Activated CD8-positive, alpha-beta memory T cell treated with anti-CD3 and anti-CD28 coated beads for 48 hours (primary cell): ENCODE measurements at places on chromosomes 6 and 20.

GRCh38 chr6:147528511-147529145 is 20.1 kb downstream of the SAMD5 start:
- DNase-seq = no peak

- no peak for DNase-seq
Measured at GRCh38 chr20:22579119-22579427, 5.3 kb downstream of the FOXA2 start.

- no peak for DNase-seq
Measured at GRCh38 chr6:27684264-27685211, 211.6 kb upstream of the ZNF184 start.

DNA sequence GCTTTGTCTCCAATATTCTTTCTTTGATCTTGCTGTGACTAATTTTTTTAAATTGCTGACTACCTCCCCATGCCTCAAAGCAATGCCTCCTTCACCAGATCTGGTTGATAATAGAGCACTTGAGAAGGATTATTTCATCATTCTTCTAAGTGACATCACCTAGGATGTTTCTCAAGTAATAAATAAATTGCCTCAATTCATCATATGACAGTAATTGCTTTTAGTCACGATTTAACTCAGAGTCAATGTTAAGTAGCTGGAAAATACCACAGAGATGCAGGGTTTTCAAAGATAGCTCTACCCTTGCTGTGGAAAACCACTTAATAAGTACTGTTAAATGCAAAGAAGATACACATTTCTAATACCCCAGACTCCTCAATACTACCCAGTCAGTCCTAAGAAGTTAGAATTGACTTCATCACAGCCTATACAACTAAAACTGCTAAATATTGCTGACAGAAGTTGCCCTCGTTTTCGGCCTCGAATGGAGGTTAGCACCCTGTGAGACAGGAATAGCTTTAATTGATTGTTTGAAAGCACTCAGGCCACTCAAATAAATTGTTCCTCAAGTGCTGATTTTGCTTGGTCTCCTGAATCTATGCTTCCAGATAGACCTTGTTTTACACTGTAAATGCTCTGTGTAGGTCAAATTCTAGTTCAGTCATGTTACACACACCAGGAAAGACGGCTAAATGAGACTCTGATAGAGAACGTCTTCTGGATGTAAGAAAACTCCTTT is 640.6 kb upstream of the CHD6 start:
- DNase-seq = no peak

- peak; percentile 52 for DNase-seq
Measured at GRCh38 chr20:63272105-63273058, at the start of gene ARFGAP1. Gene ARFGAP1, plus strand, starts transcription at chr20:63272813. Its CDS starts 2,768 bp downstream, at chr20:63275581.

- no peak for DNase-seq
Measured at GRCh38 chr20:751761-752160, 16.5 kb downstream of the SLC52A3 start.

GRCh38 chr20:4574356-4574690 is 147.4 kb upstream of the PRND start:
- no peak for DNase-seq

DNA sequence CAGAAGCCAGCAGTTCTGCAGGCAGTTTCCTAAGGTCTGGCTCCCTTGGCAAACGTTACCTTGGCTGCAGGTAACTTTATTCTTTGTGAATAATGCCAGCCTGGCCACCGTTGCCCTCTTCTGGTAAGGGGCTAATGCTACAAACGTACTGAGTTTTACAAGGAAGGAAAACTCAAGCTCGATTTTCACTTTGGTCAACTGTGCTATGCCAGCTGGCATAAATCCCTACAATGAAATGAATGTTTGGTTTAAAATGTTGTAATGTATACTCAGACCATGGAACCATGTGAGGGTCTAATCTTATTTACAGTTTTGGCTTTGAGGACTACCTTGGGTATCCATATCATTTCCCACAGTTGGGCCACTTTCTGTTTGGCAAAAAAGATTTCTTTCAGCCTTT is 101.4 kb downstream of the SLX4IP start:
- no peak for DNase-seq

DNA sequence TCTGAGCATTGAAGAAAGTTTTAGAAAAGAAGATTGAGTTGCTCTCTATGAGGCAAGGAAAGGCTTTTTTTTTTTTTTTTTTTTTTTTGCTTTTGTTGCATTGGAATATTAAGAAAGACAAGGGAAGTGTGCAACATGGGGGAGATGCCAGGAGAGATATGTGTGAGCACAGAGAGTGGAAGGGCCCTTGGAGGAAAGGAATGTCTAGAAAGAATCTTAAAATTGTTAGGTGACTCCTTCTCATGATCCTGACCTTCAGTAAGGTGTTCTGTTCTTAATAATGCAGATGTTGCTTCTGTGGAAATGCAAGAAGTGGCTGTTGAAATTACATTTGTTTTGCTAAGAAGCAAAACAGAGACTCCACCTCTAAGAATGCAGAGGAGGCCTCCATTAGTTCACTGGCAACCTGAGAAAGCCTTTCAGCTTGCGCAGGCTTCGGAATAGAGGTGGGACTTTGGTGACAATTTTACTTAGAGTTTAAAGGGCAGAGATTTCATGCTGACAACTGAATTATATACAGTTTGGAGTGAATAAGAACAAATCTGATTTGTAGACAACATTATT is 118.0 kb upstream of the ASCC3 start:
- no peak for DNase-seq

DNA sequence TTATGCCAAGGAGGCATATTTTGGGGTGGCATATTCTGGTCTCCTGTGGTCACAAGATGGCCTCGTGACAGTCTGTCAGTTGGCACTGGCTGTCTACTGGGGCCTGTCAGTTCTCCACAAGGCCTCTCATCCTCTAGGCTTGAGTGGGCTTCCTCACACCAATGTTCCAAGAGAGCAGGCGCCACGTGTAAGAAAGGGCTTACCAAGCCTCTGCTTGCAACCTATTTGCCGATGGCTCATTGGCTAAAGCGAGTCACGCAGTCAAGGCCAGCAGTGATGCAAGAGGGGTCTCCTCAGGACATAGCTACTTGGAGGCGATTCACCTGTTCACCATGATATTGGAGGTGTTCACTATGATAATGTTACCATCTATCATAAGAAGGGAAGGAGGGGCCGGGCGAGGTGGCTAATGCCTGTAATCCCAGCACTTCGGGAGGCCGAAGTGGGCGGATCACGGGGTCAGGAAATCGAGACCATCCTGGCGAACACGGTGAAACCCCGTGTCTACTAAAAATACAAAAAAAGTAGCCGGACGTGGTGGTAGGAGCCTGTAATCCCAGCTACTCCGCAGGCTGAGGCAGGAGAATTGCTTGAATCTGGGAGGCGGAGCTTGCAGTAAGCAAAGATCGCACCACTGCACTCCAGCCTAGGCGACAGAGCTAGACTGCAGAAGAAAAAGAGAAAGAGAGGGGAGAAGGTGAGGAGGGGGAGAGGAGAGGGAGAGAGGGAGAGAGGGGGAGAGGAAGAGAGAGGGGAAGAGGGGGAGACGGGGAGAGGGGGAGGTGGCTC is 35.3 kb downstream of the C6orf52 start:
- DNase-seq = no peak

GRCh38 chr6:31620586-31621319 is at the start of gene PRRC2A:
Gene PRRC2A, plus strand, starts transcription at chr6:31620715. Its CDS starts 2,075 bp downstream, at chr6:31622790.
- DNase-seq = no peak

GRCh38 chr20:1282966-1283365 is 16.9 kb downstream of the SNPH start:
- DNase-seq = no peak

DNA sequence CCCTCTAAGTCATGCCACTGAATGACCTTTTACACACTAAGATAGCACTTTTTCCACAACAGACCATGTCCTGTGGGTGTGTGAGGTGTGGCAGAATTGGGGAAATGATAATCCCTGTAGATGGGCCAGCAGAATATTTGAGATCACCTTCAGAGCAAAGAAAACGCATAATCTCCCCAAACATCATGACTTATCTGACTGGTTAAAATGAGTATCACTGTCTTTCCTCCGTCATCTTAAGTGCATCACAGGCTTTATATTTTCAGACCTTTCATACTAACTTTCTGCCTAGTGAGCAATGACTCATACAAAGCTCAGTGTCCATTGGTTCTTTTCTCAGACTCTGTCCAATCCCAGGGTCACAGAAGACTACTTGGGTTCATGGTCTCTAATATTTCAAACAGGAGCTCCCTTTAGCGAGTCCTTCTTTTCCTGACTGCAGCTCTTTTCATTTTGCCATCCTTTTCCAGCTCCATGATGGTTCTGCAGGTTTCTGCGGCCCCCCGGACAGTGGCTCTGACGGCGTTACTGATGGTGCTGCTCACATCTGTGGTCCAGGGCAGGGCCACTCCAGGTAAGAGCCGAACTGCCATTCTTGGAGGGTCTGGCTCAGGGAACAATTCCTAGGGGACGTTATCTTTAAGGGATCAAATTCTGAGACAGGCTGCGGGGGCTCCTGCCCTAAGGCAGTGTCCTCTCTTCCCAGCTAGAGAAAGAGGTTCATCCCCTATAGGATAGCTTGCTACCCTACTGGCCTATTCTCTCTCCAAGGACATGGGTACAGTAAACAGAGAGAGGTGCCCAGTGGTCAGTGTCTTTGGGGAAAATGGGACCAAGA is at the start of gene HLA-DPB1:
Gene HLA-DPB1, plus strand, starts transcription at position 423 of the 838 bp plus-strand sequence. Its CDS starts 52 bp downstream, at position 475.
- no peak for DNase-seq

DNA sequence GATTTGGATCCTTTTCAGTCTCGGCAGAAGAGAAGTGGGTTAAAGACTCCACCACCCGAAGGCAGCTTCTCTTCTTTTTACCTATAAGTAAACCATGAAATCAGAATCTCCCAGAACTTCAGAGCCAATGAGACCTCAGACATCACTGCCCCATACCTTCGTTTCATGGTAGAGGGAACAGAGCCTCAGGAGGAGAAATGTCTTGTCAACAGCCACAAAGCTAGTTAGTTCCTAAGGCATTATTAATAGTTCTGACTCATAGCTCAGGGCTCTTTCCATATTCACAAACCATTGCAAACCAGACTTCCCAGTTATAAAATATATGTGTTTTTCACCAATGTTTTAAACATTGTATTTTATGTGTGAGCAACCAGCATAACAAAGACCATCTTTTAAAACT is 118.7 kb upstream of the RIPOR2 start:
- DNase-seq = no peak

- no peak for DNase-seq
Measured at GRCh38 chr6:4981761-4982160, 22.1 kb downstream of the RPP40 start.

DNA sequence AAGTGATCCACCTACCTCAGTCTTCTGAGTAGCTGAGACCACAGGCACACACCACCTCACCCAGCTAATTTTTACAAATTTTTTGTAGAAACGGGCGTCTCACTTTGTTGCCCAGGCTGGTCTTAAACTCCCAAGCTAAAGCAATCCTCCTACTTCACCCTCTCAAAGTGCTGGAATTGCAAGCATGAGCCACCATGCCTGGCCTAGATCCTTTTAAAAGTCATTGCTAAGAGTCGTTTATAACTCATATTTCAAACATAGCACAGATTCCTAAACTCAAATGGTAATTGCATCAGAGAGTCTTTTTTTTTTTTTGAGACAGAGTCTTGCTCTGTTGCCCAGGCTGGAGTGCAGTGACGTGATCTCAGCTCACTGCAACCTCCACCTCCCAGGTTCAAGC is 7.7 kb upstream of the SAMHD1 start:
- no peak for DNase-seq

DNA sequence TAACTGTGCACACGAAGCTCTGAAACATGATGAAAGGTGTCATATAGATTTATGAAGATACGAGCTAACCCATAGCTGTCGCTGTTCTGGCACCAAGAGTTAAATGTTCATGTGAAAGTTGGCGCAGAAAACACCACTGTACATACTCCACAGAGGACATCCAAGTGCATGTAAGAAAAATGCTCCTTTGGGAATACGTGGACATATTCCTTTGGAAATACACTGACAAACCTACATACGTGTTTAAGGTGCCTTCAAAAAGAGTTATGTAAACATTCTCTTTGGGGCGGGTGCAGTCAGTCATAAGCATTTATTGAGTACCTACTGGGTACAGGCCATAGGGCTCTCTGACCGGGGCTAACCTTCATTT is 723 bp upstream of the ARID1B start:
- DNase-seq = no peak

DNA sequence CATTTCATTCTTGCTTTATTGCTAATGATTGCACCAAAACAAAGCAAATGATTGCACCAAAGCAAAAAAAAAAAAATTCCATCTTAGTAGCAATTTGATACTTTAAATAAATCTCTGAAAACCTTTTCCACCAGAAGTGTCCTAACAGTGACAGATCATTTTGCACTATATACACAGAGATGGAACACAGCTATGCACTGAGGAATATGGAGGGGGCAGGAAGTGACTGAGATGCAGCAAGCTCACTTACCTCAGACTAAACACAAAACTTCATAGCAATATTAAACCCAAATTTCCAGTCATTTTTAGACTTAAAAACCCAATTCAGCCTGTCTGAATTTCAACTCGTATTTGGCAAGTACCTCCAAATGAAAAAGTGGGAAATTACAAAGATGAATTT is 41.2 kb downstream of the HIVEP2 start:
- DNase-seq = no peak

GRCh38 chr6:163741743-163742363 is 327.3 kb downstream of the QKI start:
- DNase-seq = no peak

DNA sequence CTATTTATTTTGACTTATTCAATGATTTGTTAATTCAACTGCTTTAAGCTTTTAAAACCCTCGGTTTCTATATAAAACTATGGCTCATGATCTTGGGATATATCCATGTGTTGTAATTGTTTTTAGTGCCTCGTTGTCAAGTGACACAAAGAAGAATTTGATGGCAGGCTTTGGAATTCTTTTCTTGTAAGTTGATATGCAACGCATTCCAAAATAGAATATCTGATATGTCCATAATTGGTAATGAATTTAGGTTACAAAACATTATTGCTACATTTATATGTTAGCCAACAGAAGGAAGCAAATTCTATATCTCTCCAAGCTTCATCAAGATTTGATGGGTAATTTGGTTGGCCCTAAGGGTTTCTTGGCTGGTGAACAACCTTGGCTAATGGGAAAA is 220.4 kb upstream of the RIMS1 start:
- no peak for DNase-seq
